ENCODE measurements at places on chromosomes 6 and 20. TPM values are rescaled to one million over a fixed set of nuclear protein-coding genes. Genes with fewer than 3 reads are reported as not detected.

DNA sequence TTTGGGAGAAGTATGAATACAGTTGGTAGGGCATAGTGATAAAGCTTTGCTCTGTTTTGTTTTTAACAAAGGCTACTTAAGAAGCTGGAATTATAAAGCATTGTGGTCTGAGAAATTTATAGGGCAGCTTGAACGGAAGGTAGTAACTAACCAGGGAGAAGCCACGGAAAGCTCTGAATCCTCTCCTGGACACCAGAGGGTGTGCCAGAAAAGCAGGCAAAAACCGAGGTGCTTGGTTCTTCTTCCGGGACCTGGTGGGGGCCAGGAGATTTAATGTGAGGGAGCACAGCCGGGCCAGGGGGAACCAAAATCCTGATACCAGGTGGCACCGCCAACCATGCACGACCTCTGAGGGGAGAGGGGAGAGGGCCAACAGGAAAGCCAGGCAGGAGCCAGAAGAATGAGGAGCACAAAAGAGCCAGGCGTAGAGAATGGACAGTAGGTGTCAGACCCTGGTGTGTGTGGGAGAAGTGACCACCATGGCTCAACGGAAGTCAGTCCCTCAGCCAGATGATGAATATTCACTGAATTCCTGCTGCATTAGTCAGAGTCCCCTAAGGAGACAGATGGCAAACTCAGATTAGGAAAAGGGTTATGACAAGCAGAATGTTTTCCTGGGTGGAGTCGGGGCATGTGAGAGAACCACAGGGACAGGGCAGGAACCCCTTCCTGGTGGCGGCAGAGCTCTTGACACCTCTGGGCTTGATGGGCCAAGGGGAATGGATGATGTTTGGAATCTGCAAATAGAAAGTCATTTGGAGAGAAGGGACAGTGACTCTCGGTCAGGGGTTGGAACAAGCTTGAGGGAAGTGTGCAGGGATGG, 262.3 kb downstream of the ZNF217 start:
- no peak for DNase-seq

GRCh38 chr6:70663881-70664466, 3.7 kb upstream of the SMAP1 start:
- DNase-seq = no peak

- no peak for DNase-seq
Observed at GRCh38 chr6:30749554-30750378, 5.4 kb upstream of the IER3 start.

DNA sequence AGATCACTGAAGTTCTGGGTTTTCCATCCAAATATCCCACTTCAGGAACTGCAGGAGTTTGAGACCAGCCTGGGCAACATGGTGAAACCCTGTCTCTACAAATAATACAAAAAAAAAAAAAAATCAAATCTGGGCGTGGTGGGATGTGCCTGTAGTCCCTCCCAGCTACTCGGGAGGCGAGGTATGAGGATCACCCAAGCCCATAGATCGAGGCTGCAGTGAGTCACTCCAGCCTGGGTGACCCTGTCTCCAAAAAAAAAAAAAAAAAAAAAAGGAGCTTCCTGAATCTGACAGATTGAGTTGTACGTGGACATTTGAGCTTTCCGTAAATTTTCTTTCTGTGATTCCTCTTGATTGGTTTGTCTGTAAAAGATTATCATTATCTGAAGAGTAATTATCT, 55.6 kb downstream of the TULP4 start:
- no peak for DNase-seq

GRCh38 chr6:12258591-12259075, 31.5 kb upstream of the EDN1 start:
- no peak for DNase-seq

GRCh38 chr6:63058601-63059000, 152.7 kb upstream of the FKBP1C start:
- no peak for DNase-seq

GRCh38 chr6:101931766-101932165, 538.3 kb downstream of the GRIK2 start:
- no peak for DNase-seq

GRCh38 chr6:104322841-104323240, 536.9 kb downstream of the HACE1 start:
- DNase-seq = no peak

GRCh38 chr6:167294651-167295494, 3.8 kb downstream of the UNC93A start:
- no peak for DNase-seq

- no peak for DNase-seq
Observed at GRCh38 chr6:35439308-35439707, 12.8 kb upstream of the FANCE start.

DNA sequence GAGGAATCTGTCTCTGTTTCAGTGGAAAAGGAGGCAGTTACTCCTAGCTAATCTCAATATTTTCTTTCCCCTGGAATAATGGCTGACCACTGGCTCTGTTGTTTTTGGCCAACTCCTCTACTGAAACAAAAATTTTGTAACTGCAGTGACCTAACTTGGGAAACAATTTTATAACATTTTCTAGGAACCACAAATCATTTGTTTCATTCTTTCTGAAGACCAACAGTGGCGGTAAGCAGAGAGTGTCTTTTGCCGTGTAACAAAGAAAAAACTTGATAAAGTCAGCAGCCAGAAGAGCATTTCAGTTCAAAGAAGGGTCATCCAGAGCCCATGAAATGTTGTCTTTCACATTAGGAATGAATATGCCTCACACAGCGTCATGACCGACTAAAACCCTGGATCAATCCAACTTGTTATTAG, 11.8 kb upstream of the BFSP1 start:
- no peak for DNase-seq

COL9A1 gene
- not detected for total RNA-seq

GRM1 gene
- total RNA-seq = not detected

SMLR1 gene
- total RNA-seq = not detected

ISM1 gene
- 3.7 TPM for total RNA-seq

SCAF8 gene
- 60.5 TPM for total RNA-seq

EYA2 gene
- not detected for total RNA-seq

RNF39 gene
- total RNA-seq = not detected

Data from CD4-positive, alpha-beta memory T cell (primary cell).